CD4-positive, alpha-beta T cell (primary cell): ENCODE measurements at places on chromosomes 3 and 15.

- no peak for DNase-seq
These were observed 8.7 kb downstream of the SEMA7A start for GRCh38 chr15:74424901-74425528.

- DNase-seq = no peak
These were observed 12.8 kb upstream of the ARRDC4 start for GRCh38 chr15:97947465-97948260.

- no peak for DNase-seq
These were observed 30.9 kb upstream of the MRPS22 start for GRCh38 chr3:139312959-139313358.

DNA sequence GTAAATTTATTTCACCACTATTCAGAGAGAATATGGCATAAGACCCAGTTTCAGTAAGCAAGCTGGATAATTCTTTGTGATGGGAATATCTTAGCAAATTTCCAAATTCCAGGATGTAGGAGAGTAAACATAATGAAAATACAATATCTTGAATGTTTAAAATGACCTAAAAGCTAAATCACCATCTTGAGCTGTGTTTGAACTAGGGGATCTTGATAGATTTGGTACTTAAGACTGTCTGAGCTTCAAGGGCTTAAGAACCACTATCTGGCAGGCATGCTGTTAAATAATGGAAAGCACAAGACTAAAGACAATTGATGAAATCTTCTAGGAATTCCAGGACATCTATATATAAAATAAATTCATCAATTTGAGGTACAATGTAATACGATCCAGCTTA lies 217.7 kb downstream of the ATP8B4 start:
- DNase-seq = no peak

DNA sequence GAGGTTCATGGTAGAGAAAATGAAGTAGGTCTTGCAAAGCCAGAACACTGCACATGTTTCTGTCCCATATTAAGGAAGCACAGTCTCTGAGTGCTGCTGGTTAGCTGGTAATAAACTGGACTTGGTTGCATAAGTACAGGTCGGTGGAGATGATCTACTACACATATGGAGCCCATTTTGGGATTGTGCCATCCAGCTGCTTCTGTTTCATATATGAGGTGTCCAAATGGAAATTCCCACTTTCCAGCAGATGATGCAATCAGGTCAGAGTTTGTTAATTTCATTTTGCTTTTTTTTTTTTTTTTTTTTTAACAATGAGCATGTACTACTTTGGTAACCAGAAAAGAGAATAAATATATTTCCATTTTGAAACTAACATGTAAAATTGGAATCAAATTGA lies 122.6 kb downstream of the SATB1 start:
- no peak for DNase-seq

- DNase-seq = no peak
These were observed 67.9 kb downstream of the ATP8B4 start for GRCh38 chr15:50050986-50051743.

DNA sequence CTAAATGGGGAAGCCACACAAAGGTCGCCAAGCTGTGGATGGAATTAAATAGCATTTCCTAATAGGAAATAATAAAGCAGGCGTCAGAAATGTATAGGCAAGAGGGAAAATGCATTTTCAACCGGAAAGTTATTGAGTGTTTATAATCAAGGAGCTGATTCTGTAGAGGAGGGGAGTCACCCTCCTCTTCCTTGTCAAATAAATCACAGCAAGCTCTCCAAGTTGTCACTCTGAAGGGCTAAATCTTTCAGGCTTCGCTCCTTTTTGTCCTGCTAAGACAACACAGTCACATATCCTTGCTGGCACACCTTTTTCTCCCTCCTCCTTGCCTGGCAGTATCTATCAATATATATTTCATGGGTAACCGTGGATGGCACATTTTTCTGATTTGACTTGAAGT lies 338.4 kb downstream of the SATB1 start:
- DNase-seq = no peak

- DNase-seq = no peak
These were observed 92.8 kb downstream of the FNDC3B start for GRCh38 chr3:172132159-172132586.

GRCh38 chr3:28250999-28251398 lies 9.6 kb downstream of the CMC1 start:
- peak; percentile 41 for DNase-seq

DNA sequence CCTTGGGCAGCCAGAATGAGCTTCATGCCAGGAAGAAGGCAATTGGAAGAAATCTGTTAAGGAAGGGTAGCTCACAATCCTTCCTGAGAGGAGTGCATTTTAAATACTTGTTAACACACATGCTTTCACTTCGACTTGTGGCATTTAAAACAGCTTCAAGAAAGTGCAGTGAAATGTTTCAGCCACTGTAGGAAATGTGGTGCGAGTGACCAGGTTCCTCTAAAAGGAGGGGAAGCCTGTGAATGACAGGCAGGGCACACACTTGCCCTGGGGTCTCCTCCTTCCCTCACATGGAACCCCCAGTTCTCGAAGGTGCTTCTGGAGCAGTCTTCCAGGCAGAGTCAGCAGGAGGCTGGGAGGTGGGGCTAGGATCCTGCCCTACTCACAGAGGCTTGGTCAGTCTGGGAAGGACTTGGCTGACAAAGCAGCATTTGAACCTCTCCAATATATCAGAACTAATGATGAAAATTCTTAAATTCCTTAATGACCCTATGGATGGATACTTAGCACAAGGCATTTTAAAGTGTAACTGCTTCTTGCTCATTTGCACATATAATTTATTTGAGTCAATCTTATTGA lies 358.6 kb downstream of the CHST2 start:
- no peak for DNase-seq

- DNase-seq = no peak
These were observed 134.2 kb upstream of the IGF1R start for GRCh38 chr15:98514034-98514622.

GRCh38 chr15:70341566-70341965 lies 243.8 kb upstream of the TLE3 start:
- no peak for DNase-seq

GRCh38 chr3:183825456-183826161 lies at the start of gene MAP6D1:
Gene MAP6D1, minus strand, starts transcription at chr3:183825577. Its CDS starts 30 bp downstream, at chr3:183825547.
- DNase-seq = peak; percentile 22

GRCh38 chr3:159732172-159733111 lies 256.2 kb upstream of the IL12A start:
- DNase-seq = no peak

- DNase-seq = no peak
These were observed 311.3 kb downstream of the PLCL2 start for GRCh38 chr3:17195856-17196604.

DNA sequence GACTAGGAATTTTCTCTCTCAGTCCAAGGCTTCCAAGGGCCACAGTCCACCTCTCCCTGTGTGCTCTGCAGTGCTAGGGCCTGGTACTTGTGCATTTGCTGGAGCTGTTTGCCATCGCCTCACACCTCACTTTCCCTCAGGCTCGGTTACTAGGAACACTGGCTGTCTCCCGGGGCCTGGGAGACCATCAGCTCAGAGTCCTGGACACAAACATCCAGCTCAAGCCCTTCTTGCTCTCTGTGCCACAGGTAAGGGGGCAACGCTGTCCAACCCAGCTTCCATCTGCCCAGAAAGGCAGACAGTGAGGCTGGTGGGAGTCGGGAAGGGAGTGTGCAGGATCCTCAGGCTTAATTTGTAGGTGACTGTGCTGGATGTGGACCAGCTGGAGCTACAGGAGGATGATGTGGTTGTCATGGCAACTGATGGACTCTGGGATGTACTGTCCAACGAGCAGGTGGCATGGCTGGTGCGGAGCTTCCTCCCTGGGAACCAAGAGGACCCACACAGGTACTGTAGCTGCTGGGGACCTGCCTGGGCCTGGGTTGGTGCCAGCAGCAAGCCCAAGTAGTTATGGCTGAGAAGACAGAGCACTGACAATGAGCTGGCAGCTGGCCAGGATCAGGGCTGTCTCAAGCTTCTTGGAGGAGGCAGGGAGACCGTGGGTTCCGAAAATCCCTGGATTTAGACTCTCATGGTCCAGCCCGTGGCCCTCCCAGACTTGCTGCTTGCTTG lies 3.4 kb downstream of the PPM1M start:
- peak; percentile 45 for DNase-seq

GRCh38 chr3:111895071-111895470 lies 36.0 kb downstream of the PHLDB2 start:
- DNase-seq = no peak
